ENCODE measurements at places on chromosomes 2 and 18. TPM values are rescaled to one million over a fixed set of nuclear protein-coding genes. Genes with fewer than 3 reads are reported as not detected.

Gene XIRP2
- total RNA-seq: not detected

DNA sequence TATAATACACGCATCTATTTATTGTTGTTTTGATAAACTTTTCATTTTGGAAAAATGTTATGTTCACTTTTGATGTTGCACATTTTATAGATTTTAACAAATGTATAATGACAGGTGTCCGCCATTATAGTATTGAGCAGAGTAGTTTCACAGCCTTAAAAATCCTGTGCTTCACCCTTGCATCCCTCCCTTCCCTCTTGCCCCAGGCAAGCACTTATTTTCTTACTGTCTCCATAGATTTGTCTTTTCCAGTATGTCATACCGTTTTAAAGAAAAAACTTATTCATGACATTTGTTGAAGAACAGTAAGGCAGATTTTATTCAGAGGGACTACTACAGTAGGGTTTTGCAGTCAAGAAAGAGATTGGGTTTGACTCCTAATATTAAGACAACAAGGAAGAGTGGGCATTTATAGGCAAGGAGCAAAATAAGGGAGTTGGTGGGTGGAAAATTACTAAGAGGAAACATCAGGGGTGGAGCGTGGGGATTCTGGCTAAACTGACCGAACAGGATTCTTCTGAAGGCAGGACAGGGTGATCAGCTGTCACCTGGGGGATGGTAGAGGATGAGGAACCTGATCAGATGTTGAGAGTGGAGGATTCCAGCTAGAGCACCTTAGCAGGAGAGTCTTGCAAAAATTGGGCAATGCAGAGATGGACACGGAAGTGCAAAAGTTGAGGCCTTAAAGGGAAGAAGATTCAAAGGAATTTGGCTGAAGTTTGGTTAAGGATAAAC lies 108.8 kb downstream of the NCK2 start:
- peaks cover 67% of the 10 kb centered on the region for H3K4me1 ChIP-seq
- H3K27me3 ChIP-seq: no peaks in the 10 kb centered on the region
- peak; percentile 21 for DNase-seq
- H3K27ac ChIP-seq: peak overlapping the region; percentile 56
- H3K36me3 ChIP-seq: peaks cover 52% of the 10 kb centered on the region

- no peak overlapping the region for H3K4me3 ChIP-seq
- DNase-seq: no peak
- no peaks in the 10 kb centered on the region for H3K36me3 ChIP-seq
- peaks cover 3% of the 10 kb centered on the region for H3K4me1 ChIP-seq
- H3K27me3 ChIP-seq: no peaks in the 10 kb centered on the region
- H3K27ac ChIP-seq: no peak overlapping the region
These were observed 5.2 kb downstream of the PFN4 start for GRCh38 chr2:24117902-24118301.

GRCh38 chr18:23550898-23551297 lies 35.4 kb downstream of the NPC1 start:
- peaks cover 60% of the 10 kb centered on the region for H3K36me3 ChIP-seq
- H3K27me3 ChIP-seq: no peaks in the 10 kb centered on the region
- H3K27ac ChIP-seq: no peak overlapping the region
- H3K4me3 ChIP-seq: no peak overlapping the region
- DNase-seq: no peak

- H3K4me3 ChIP-seq: no peak overlapping the region
- H3K27me3 ChIP-seq: no peaks in the 10 kb centered on the region
- DNase-seq: no peak
- no peaks in the 10 kb centered on the region for H3K36me3 ChIP-seq
These were observed 593.1 kb downstream of the CBLN2 start for GRCh38 chr18:71951001-71951400.

DNA sequence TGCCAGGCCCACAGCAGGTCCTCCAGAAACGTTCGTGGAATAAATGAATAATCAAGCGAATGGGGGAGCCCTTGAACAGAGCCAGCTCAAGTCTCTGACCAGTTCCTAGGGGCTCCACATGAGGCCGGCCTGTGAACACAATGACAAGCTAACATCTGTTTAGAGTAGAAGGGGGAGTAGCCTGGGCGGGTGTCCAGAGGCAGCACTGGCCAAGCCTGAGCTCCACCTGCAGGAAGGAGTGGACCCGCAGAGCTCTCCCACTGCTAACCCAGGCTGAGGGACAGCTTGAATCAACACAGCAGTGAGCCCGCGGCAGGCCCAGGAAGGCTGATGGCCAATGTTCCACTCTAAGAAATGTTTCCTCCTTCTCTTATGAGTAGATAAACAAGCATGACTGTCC lies 234.8 kb upstream of the RAB6C start:
- no peaks in the 10 kb centered on the region for H3K36me3 ChIP-seq
- no peak overlapping the region for H3K27ac ChIP-seq
- H3K4me3 ChIP-seq: no peak overlapping the region
- H3K4me1 ChIP-seq: no peaks in the 10 kb centered on the region
- H3K27me3 ChIP-seq: no peaks in the 10 kb centered on the region

DNA sequence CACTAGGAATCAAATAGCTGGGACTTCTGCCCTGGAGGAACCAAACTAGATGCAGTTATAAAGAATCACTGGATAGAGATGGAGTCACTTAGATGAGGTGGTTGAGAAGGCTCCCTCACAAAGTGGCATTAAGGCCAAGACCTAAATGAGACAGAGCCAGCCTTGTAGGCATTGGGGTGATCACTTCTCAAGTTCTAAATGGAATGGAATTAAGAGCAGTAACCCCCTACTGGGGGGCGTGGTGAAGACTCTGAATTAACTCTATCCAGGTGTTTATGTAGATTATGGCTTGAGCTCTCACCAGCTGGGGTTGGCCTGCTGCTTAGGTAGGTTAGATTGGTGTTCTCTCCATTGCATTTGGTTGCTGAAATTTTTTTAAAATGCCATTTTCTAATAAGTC lies 71.3 kb downstream of the TTC27 start:
- no peaks in the 10 kb centered on the region for H3K27me3 ChIP-seq
- no peak overlapping the region for H3K27ac ChIP-seq
- H3K36me3 ChIP-seq: peaks cover 5% of the 10 kb centered on the region
- peaks cover 13% of the 10 kb centered on the region for H3K4me1 ChIP-seq
- no peak for DNase-seq
- H3K4me3 ChIP-seq: no peak overlapping the region

DNA sequence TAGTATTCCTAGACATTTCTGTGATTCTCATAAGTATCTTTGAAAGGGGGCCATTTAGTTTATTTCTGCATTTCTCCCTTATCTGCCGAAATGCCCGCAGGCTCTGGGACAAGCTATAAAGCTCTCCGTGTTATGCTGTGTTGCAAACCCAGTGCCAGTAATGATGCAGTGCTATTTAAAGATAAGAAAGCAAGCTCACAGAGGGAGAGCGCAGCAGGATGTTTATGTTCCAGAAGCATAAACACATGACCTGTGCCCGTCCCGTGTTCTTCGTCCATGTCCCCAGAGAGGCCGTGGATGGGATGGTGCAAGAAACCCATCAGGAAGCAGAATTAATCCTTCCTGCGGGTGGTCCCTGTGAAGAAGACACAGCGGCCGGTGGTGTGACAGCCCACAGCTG lies 99.4 kb downstream of the NEDD4L start:
- H3K4me3 ChIP-seq: no peak overlapping the region
- no peak overlapping the region for H3K27ac ChIP-seq
- peaks cover 3% of the 10 kb centered on the region for H3K4me1 ChIP-seq
- H3K36me3 ChIP-seq: no peaks in the 10 kb centered on the region
- H3K27me3 ChIP-seq: peaks cover 6% of the 10 kb centered on the region
- DNase-seq: no peak

DNA sequence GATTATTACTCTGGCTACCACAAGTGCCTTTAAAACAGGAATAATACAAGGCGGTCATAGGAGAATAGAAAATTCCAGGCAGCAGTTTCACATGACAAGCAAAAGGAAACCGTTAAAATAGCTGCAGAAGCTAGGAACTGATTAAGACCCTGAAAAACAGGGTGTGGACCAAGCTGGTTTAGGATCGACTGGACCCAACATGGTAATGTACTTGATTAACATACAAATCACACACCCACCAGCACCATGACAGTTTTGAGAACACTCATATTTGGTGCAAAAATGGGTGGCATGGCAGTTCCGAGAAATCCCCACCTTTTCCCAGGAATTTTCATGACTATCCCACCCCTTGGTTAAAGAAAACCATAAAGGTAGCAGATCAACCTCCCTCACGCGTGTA lies 51.9 kb upstream of the TMEM163 start:
- DNase-seq: no peak
- no peaks in the 10 kb centered on the region for H3K27me3 ChIP-seq
- no peak overlapping the region for H3K27ac ChIP-seq
- H3K4me3 ChIP-seq: no peak overlapping the region
- no peaks in the 10 kb centered on the region for H3K4me1 ChIP-seq

- peaks cover 3% of the 10 kb centered on the region for H3K36me3 ChIP-seq
- no peak overlapping the region for H3K27ac ChIP-seq
- H3K27me3 ChIP-seq: no peaks in the 10 kb centered on the region
- H3K4me3 ChIP-seq: no peak overlapping the region
- H3K4me1 ChIP-seq: no peaks in the 10 kb centered on the region
These were observed 159.8 kb downstream of the PKP4 start for GRCh38 chr2:158616480-158617000.
